Stimulated activated CD4-positive, alpha-beta T cell treated with anti-CD3 and anti-CD28 coated beads, Interleukin-4, amount 100 ng/mL, for 24 hours (primary cell): ENCODE measurements at places on chromosomes 5 and 9.

GRCh38 chr5:160976181-160976580 is 124.2 kb upstream of the ATP10B start:
- no peak for DNase-seq

GRCh38 chr5:60228676-60229075 is 335.1 kb upstream of the PDE4D start:
- no peak for DNase-seq

GRCh38 chr5:159103086-159103485 is 3.4 kb upstream of the EBF1 start:
- DNase-seq = no peak

DNA sequence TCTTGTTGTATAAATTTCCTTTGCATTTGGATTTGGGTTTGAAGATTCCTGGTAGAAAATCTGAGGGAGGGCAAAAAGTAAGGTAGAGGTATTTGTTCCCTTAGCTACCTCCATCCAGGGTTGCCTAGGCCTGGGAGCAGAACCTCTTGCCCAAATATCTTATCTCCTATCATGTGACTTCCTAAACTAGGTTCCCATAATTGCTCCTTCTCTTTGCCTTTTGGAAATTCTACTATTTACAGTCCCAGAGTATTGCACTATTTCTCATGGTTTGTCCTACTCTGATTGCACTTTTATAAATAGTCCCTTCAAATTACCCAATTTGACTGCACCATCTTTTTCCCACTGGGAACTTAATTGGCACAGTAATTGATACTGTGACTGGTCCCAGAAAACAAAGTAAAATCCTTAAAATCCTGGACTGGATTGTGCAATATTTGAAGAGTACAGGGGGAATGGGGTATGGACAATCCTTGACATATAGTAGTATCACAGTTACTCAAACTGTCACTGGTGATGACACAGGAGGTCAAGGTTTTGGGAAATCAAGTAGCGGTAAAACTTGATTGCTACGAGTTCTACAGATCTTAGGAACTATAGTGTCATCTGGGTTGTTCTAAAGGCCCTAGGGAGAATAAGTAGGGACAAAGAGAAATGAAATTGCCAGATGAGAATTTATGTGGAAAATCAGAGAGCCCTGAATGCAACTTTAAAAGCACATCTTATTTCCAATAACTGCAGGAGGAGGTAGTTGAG is 31.5 kb upstream of the TMED7 start:
- DNase-seq = no peak

- DNase-seq = no peak
These were observed 120.2 kb downstream of the PSD2 start for GRCh38 chr5:139915834-139916233.

- DNase-seq = peak; percentile 58
These were observed 5.8 kb upstream of the SNAPC3 start for GRCh38 chr9:15416880-15417279.

- no peak for DNase-seq
These were observed 15.4 kb upstream of the F2R start for GRCh38 chr5:76700571-76700970.

DNA sequence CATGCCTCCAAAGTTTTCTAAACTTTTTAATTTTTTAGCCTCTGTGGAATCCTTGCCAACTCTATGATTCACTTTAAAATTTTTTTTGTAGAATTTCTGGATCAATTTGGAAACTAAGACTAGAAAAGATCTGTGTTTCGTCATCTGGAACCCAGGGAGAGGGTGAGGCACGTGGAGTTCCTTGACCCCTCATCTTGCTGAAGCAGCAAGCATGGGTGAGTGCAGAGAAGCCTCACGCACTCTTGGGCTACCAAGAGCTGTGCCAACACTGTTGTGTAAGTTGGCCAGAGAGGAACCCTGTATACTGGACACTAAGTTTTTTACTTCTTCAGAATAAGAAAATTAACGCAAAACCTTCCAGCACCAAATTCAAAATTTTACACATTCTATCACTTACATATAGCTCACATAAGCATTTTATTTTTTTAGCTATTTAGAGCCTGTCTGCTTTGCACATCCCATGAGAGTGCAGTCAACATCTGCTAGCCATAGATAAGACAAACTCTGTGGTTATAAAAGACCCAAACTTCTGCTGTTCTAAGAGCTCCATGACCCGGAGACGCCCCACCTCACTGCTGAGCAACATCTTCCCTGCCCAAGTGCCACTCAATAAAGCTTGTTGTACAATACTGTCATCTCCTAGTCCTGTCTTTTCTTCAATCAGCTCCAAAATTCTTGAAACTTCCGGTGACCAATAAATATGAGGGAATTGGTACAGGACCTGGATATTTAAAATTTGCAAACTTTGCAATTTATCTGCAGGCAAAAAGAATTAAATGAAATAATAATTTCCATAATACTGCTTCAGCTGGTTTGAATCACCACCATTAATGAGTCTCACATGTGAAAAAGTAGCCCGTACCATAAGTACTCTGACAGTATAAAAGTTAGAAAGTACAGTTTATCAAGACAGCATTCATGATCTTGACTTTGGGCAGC is 69.7 kb upstream of the ADCY2 start:
- no peak for DNase-seq
